ENCODE measurements at places on chromosomes 13 and 19.

DNA sequence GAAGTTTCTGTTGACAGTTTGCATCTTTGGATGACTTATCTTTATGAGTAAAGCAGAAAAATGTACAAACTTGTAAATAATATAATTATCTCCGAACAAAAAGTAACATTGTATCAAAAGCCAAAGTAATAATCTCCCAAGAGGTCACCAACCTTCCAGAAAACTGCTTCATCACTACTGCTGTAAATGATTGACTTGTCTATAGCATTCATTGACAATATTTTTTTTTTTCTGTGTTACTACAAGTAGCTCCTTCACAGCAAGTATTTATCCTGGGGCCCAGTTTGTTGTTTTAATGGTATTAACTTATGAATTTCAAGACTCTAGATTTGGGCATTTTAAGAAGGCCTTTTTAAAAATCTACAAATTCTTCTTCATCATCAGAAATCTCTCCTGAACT lies 242.4 kb downstream of the KLF12 start:
- DNase-seq, result no peak

DNA sequence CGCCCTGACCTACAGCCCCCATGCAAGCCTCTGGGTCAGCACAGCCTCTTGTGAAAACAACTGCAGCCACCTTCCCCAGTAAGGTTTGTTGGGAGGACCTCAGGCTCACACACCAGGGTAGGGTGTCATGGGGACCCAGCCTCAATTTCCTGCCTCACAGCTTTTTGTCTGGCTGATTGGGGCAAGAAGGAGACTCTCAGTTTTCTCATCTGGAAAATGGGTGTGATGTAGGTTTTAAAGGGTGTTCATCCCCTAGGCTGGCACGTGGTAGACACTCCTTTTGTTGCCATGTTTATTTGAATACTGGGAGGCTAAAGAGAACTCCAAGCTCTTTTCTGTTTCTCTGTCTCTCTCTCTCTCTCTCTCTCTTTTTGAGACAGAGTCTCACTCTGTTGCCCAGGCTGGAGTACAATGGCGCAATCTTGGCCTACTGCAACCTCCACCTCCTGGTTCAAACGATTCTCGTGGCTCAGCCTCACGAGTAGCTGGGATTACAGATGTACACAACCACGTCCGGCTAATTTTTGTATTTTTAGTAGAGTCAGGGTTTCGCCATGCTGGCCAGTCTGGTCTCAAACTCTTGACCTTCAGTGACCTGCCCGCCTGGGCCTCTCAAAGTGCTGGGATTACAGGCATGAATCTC lies 18.2 kb upstream of the PLAUR start:
- DNase-seq, result no peak

DNA sequence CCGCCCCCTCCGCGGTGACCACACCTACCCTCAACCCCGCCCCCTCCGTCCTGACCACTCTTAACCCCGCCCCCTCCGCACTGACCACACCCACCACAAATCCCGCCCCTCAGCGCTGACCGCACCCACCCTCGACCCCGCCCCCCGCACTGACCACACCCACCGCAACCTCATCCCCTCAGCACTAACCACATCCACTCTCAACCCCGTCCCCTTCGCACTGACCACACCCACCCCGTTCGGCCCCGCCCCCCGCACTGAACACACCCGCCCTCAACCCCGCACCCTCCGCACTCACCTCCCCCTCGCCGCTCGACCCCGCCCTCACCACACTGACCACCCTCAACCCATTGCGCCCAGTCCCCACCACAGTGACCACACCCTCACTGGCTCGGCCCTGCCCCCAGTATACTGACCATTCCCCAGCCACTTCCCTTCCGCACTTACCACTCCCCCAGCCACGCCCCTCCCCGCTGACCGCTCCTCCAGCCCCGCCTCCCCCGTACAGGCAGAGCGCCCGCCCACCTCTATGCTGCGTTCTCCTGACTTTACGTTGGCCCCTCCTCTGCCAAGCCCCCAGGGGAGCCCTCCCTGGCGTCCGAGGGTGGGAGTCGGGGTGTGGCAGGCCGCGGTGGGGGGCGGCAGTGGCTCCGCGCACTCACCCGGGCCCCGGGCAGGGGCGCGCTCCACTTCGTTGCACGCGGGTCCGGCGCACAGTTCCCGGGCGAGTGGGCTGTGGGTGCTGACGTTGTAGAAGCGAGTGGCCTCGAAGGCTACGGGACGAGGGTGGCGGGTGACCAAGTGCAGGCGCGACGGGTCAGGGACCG lies 8.4 kb downstream of the F2RL3 start:
- peak; percentile 92 for DNase-seq

DNA sequence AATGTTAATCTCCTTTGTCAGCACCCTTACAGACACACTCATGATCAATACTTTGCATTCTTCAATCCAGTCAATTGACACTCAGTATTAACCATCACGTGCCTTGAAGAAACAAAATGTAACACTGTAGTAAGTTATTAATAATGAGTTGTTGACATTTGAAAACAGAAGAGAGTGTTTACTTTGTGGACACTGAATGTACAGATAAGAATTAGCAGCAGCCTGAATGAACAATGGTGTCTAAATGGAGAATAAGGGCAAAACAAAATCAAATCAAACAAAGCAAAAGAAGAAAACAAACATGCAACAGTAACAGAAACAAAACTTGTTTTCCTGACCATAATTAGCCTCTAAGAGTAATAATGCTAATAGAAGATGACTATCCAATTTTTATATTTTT lies 1191.1 kb upstream of the MIR17HG start:
- DNase-seq, result no peak
